ENCODE measurements at places on chromosomes 5 and 9.

DNA sequence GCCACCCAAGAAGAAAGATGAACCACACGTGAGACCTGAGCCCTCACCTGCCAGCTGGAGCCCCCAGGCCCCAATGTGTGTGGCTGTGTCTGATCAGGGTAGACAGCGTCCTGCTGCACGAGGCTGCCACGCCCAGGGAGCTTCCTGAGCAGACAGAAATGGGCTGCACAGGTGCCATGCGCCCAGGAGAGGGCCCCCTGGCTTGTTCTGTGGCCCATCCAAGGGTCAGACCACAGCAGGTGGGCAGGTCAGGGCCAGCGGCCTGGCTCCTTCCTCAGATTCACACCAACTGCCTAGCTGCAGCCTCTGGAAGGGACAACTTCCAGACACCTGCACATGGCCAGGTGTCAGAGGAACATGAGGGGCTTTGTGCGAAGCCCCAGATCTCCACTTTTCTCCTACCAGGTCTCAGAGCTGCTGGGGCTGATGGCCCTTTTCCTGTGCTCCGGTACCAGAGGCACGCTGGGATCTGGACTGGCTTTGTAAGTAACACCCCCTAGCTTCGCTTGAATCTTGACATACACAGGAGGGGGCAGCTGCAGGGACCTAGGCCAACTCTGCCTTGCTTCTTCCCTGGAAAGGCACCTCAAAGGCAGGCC is 10.8 kb downstream of the SARDH start:
- no peak for DNase-seq

- no peak for DNase-seq
These were observed 80.6 kb downstream of the COL5A1 start for GRCh38 chr9:134722120-134722701.

GRCh38 chr9:98930792-98931191 is 12.9 kb upstream of the COL15A1 start:
- no peak for DNase-seq

DNA sequence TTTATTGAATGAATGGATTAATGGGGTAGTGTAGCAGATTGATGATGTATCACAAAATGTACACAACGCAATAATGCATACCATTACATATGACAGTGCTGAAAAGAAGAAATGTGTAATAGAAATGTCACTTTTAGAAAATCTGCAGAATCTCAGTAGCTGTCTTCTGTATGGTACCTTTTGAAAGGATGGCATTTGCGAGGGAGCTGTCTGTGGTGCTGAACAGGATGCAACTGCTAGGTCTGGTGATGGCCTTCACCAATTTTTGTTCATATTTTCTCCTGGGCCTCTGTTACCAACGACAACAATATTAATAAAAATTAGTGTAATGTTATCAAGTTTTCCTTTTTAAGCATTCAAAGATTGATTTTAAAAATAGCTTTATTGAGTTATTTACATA is 36.2 kb upstream of the OTULIN start:
- peak; percentile 56 for DNase-seq

GRCh38 chr9:97528529-97529230 is 27.2 kb downstream of the TMOD1 start:
- DNase-seq: no peak

- DNase-seq: no peak
These were observed 102.2 kb upstream of the GNA14 start for GRCh38 chr9:77750284-77750683.

DNA sequence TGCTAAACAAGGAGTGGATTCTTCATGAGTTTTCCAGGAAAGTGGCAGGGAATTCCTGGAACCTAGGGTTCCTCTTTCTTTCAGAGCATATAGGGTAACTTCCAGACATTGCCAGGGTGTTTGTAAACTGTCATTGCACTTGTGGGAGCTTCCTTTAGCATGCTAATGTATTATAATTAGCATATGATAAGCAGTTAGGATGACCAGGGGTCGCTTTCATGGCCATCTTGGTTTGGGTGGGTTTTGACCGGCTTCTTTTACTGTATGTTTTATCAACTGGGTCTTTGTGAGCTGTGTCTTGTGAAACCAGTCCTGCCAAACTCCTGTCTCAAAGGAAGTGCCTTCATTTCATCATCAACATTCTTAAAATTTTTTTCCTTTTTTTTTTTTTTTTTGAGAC is 11.9 kb upstream of the MELK start:
- DNase-seq: no peak

GRCh38 chr5:113989278-113989912 is 372.5 kb upstream of the KCNN2 start:
- DNase-seq: no peak
